ENCODE measurements at places on chromosomes 16 and 17.
A peak's percentile ranks its signal among the peaks of the same experiment; 100 is the strongest.

GRCh38 chr16:88519938-88520653, 50.1 kb upstream of the ZC3H18 start:
- no peak for DNase-seq

DNA sequence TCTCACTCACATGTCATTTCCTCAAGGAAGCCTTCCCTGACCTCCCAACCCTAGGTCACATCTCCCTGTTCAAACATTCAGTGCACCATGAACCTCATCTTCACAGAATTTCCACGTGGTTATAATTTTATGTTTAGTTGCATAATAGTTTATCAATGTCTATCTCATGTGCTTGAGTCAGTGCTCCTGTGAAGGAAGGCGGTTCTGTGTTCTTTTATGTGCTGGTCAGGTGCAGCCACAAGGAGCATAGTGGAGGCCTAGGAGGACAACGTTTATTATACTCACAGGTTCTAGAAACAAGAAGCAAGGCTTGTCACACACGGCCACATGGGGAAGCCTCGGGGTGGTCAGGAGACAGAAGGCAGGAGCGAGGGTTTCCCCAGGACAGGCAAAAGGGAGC, 34.5 kb upstream of the SCNN1B start:
- DNase-seq: no peak

GRCh38 chr16:50289950-50290764, 23.8 kb downstream of the ADCY7 start:
- no peak for DNase-seq

GRCh38 chr16:78290395-78290794, 190.9 kb downstream of the WWOX start:
- DNase-seq: no peak

DNA sequence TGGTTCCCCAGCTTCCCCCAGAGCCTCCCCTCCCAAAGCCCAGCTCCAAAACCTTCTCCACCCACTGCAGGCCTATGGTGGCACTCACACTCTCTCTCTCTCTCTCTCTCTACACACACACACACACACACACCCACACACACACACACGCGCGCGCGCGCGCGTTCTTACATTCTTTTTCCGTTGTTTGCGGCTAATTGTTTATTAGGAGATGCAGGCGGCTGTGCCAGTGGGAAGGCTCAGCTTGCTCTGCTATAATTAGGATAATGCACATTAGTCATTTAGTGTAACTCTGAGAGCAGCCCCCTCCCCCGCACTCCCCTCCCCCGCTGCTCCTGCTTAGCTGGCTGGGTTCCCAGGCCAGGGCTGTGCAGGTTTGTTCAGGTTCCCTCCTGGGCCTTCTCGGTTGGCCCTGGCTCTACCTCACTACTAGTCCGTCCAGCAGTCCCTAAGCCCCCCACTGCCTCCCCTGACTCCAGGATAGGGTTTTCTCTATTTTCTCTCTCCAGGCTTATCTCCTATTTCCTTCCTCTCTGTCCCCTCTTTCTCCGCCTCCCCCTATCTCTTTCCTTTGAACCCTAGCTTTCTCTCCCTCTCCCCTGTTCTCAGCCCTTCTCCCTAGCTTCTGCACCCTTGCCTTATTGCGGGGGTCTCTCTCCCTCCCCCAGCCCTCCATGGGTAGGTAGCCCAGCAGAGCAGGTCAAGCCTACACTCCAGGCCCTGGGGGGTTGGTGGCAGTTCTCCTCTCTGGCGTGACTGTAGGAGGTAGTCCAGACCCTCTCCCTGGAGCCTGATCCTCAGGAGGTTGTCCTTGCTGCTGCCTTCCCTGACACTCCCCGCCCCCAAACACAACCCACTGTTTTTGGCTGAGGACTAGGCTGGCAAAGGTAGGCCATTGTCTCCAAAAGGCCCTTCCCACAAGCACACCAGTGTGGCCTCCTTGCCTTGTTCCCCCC, 34.0 kb downstream of the TMEM132E start:
- no peak for DNase-seq

- no peak for DNase-seq
Measured at GRCh38 chr16:5108505-5109158, 11.0 kb upstream of the EEF2KMT start.

DNA sequence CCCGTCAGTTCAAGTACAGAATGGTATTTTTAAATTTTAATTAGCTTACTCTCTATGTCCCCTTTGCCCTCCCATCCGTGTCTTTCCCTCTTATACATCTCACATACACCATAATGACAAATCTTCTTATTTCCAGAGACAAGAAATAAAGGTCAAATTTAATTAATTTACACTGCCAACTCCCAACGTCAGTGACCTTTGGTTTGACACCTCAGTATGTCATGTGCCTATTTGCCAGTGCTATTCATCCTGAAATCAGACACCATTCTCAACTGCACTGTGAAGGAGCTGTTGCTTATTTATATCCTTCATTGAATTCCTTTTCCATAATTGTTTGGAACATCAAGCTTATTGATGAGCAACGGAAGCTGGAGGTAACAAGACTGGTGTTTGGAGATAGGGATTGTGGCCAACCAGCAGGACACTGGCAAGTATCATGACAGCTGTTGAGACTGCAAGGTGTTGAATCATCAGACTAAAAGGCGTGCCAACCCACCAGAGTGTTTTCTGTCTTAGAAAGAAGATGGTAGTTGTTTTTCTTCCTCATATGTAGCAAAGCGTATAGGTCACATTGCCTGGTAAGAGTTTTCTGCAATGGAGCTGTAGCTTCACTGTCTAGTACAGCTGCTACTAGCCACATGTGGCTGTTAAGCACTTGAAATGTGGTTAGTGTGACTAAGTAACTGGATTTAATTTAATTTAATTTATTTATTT, 12.5 kb downstream of the CALCOCO2 start:
- DNase-seq: no peak

- DNase-seq: no peak
Measured at GRCh38 chr17:57366558-57367351, 110.4 kb downstream of the MSI2 start.

GRCh38 chr16:23089111-23089510, 60.1 kb downstream of the USP31 start:
- DNase-seq: no peak

DNA sequence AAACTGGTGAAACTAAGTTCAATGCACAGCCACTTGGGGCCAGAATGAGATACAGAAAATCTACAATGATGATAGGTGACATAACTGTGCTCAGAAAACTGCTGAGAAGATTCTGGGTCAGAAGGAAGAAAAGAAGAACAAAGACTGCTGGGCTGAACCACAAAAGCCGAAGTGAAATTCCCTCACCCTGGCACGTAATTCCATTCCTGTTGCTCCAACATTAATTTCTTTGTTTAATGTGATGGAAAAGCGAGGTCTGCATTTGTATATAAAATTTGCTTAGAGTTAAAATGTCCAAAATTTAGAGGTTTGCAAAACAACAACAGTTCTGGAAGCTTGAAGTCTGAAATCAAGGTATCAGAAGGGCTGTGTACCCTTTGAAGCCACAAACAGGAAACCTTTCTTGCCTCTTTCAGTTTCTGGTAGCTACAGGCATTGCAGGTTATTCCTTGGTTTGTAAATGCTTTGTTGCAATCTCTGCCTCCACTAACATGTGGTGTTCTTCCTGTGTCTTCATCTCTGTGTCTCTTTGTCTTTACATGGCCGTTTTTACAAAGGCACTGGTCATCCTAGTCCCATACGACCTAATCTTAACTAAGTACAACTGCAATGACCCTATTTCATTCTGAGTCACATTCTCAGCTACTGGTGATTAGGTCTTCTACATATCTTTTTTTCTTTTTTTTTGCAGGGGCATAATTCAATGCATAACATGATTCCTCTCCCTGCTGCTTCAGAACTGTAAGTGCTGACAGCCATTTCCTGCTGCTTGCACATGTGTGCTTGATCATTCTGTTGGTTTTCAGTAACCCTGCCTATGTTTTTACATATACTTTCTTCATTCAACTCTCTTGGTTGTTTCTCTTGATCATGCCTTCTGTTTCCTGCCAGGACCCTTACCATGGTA, 603.0 kb upstream of the CDH8 start:
- DNase-seq: no peak

DNA sequence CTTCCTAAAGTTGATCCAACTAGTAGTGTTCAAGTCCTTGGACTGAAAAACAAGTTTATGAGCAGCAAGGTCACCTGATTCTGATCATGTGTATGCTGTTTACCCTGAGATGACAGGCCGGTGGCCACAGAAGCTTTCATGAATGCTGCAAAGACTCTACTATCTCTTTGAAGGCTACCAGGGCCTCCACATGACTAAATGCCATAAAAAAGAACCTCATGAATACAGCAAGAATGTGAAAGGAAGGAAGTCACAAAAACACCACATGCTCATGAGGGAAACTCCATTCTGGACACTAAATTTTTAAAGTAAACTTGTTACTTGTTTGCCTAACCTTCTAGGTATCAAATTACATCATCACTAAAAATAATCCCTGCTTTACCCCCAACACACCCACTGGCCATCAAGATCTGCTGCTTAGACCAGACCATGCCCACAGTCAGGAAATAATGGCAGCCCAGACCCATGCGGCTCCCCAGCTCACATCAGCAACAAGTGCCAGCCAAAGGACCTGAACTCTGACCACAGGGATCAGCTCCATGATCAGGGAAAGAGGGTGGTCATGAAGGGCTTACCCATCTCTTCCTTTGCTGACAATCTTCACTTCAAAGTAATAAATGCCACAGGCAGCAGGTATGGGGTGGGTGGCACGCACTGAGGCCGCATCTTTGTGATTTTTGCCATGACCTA, 1.4 kb downstream of the RANBP10 start:
- peak; percentile 11 for DNase-seq

DNA sequence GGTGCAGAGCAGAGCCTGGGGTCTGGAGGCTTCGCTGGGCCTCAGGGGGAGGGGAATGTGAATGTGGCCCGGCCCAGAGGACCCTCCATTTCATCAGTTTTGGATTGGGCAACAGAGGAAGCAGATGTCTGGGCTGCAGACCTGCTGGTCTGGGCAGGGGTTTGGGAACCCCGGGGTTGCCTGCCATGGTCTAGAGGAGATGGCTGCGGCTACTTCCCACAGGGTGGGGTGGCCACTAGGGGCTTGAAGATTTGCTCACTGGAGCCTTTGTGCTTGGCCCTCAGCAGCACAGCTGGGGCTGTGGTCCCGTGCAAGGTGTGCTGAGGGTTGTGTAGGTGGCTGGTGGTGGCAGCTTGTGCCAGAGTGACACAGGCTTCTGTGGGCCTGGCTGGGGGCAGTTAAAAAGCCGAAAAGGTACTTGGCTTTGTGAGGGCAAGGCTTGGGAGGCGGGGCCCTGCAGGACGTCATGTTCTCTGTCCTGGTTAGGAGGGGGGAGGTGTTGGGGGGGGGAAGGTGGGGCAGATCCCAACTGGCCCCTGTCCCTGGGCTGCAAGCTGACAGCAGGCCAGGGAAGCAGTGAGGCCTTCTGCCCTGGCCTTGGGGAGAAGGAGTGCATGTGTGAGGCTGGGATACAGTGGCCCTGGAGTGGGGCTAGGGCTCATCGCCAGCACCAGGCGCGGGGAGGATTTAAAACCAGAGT, 98.0 kb downstream of the KPNA2 start:
- no peak for DNase-seq

DNA sequence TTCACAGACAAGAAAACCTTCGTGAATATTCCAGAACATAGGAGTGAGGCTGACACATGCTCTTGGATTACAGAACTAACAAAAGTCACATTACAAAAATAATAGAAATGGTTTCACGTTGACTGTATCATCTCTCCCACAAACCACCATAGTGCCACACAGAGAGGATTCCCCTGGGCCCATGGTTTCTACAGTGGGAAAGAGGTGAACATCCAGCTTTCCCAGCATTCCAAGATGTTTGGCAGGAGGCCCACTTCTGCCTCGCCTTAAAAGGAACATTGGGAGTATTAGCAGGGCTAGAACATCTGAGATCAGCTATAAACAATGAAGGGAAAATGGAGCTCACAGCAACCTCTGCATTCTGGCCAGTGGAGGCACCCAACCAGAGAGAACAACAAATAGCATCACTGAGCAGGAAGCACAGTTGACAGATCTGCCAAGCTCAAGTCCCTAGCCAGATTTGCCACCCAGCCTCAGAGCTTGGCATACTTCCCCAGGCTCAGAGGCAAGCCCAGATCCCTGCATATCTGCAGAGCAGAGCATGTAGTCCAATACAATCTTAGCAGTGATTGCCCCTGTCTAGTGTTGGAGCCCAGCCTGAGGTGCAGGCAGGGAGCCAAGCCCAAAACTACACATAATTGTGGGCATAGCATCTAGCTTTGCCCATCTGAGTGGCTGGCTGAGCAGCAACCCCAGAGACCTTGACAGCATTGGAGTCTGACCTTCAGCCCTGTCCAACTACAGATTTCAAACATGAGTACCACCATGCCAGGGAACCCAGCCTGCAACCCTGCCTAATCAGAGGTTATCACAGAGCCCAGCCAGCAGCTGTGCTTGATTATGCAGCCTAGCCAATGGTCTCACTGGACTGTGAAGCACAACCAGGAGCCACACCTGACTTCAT, 260.4 kb downstream of the CEP112 start:
- no peak for DNase-seq

GRCh38 chr16:28103516-28104170, 40.1 kb upstream of the GSG1L start:
- no peak for DNase-seq

DNA sequence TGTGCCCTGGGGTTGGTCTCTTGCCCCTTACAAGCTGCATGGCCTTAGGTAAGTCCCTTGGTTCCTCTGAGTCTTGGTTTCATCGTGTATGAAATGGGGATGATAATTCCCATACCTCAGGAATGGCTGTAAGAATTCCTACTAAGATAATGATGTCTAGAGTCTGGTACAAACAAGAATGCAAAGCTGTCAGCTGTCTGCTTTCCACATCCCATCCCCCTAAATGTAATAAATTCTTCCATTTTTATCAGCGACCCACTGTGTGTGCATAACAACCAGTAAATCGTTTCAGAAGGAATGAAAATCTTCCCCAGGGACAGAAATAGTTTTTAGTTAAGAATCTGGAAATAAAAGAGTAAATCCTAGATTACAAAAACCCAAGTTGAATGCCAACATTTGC, 95.4 kb downstream of the CPPED1 start:
- no peak for DNase-seq

- DNase-seq: no peak
Measured at GRCh38 chr17:75231071-75231470, 25.6 kb downstream of the NUP85 start.

DNA sequence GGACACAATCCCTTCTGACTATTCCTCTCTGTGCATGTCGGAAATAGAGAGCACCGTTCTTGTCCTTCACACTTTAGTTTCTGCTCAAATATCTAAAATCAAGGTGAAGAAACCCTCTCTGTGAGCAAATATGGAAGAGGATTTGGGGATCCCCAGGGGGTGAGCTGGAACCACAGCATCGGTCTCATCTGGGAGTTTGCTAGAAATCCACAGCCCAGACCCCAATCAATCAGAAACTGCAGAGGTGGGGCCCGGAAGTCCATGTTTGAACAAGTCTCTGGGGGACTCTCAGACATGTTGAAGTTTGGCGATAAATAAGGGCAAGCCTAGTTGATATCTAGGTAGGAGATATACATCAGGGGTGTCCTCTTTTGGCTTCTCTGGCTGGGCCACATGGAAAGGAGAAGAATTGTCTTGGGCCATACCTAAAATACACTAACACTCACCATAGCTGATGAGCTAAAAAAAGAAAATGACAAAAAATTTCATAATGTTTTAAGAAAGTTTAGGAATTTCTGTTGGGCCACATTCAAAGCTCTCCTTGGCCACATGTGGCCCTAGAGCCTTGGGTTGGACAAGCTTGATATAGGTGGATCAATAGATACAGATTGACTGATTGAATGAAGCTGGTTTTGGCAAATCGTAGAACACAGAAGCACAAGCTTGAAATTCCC, 168.0 kb upstream of the FOXF1 start:
- no peak for DNase-seq

- no peak for DNase-seq
Measured at GRCh38 chr17:55304171-55304859, 39.6 kb downstream of the HLF start.

Measured in HFF-Myc (cell line).